Temporal lobe (tissue), 4 donors: ENCODE measurements at places on chromosomes 4 and X. TPM values are rescaled to one million over a fixed set of nuclear protein-coding genes. Genes with fewer than 3 reads are reported as not detected.

Gene FGF5
- total RNA-seq: 1.2 TPM

Gene SLC10A6
- 0.49 TPM for total RNA-seq

Gene SSX1
- total RNA-seq: not detected

Gene ABCG2
- total RNA-seq: 15.5 TPM

Gene DAPP1
- 0.25 TPM for total RNA-seq

Gene MEPE
- 0.49 TPM for total RNA-seq

Gene ELF4
- total RNA-seq: 0.25 TPM

Gene IQCM
- not detected for total RNA-seq

Gene CT45A10
- total RNA-seq: not detected

Gene CLNK
- not detected for total RNA-seq

Gene IL15
- 0.25 TPM for total RNA-seq

Gene GATB
- total RNA-seq: 15.7 TPM

Gene NDNF
- 6.6 TPM for total RNA-seq

Gene RHOXF2B
- not detected for total RNA-seq
